ENCODE measurements at places on chromosomes 12 and 14.

DNA sequence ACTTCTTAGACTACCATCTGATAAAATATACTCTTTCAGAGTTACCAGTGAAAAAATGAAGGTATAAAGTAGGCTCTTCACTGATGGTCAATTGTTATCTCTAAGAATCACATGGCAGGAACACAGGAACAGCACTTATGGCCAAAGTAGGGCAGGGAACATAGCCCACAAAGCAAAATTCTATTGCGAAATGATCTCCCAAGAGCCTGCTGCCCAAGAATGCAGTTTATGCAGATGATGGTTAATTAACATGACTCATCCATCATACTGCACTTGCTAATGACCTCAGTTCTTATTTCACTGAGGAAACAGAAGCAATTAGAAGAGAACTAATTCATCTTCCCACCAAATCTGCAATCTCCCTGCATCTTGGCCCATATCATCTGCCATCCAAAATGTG is 133.8 kb downstream of the SLC2A13 start:
- DNase-seq, result no peak

DNA sequence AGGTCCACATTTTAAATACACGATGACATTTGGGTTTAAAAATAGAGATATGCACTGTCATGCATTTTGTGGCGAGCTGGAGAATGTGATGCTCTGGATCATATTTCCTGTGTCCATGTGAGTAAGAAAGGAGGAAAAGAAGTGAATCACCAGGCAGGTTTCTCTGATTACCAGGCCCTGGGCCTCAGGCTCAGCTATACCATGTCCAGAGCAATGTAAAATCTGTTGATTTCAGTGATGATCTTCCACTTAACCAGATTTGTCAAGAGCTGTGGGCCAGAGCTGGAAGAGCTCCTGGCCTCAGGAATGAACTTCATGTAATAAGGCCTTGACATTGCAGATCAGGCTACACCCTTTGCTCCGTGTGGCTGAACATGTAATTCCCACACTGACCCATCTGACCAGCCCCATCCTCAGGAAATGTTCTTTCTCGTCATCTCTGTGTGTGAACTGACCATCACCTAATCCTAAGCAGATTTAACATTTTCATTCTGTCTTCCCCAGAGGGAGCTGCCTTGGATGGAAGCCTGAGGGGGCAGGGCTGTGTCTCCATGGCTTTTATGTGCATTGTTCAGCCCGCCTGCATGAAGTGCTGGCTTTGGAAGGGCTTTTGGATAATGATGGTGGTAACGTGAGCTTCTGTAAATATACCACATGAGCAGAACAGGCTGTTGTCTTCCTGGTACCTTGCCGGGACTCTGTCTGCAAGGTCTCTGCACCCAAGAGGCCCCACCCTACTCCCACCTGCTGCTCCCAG is 54.5 kb downstream of the CRACR2A start:
- peak; percentile 92 for DNase-seq

GRCh38 chr14:95222151-95222631 is 64.9 kb upstream of the DICER1 start:
- no peak for DNase-seq

DNA sequence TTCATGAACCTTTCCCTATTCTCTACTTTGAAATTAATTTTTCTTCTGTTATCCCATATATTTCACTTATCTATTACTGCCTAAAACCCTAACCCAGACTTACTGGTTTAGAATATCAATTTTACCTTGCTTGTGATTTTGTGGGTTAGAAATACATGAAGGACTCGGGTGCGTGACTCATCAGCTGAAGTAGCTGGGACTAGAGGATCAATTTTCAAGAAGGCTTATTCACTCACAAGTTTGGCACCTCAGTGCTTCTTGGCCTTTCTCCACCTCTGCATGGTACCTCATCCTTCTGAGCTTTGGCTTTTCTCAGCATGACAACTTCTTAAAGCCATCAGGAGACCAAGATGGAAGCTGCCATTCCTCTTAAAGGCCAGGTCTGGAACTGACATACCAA is 57.8 kb downstream of the TMEM117 start:
- DNase-seq, result no peak

DNA sequence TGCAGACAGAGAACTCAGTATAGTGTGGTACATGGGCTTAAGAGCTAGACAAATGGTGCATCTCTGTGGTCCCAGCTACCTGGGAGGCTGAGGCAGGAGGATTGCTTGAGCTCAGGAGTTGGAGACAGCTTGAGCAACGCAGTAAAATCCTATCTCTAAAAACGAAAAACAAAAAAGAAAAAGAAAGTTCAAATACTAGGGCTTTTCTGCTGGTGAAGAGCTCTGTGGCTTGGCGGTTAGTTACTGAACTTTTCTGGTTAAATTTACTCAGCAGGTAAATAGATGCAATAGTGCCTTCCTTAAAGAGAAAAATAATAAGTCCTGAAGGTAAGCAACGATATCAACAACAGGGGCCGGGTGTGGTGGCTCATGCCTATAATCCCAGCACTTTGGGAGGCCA is 31.4 kb upstream of the RAP1B start:
- DNase-seq, result no peak

GRCh38 chr14:94930690-94931089 is 160.8 kb upstream of the GSC start:
- no peak for DNase-seq

DNA sequence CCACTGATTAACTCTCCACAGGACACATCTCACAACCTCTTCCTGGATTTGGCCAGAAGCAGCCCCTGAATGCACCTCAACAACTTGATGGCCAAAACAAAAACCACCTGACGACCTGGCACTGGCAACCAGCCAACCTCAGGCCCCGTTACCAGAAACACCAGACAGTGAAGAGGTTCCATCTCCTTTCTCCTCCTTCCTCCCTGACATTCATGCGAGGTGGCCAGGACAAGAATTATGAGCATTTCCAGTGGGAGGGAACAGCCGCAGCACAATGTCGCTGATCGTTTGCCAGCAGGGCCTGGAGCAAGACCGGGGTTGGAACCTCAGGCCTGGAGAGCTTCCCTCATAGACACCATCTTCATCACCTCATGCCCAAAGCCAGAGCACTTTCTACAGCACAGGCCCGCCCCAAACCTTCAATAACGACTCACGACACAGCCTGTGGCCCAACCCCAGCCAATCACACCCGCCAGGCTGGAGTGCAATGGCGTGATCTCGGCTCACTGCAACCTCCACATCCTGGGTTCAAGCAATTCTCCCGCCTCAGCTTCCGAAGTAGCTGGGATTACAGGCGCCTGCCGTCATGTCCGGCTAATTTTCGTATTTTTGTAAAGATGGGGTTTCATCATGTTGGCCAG is 48.7 kb downstream of the CCDC88C start:
- peak; percentile 66 for DNase-seq

GRCh38 chr14:66104486-66104885 is 381.7 kb upstream of the CCDC196 start:
- peak; percentile 62 for DNase-seq

- no peak for DNase-seq
Measured at GRCh38 chr12:54390176-54390667, 5.7 kb upstream of the ZNF385A start.
